Activated T-helper 2 cell treated with anti-CD3 and anti-CD28 coated beads, Interferon-gamma antibody, Interleukin-2, Interleukin-4, amounts not matched to agents 10 μg/mL and 5 μg/mL and 100 μg/mL, durations not matched to agents 14 hours and 24 hours and 36 hours (primary cell): ENCODE measurements at places on chromosomes 1 and 21. TPM values are rescaled to one million over a fixed set of nuclear protein-coding genes. Genes with fewer than 3 reads are reported as not detected.

The AVPR1B gene
- not detected in 2 replicates for total RNA-seq

The DIO1 gene
- total RNA-seq = not detected in 2 replicates

The ZNF695 gene
- 1.2 and 1.5 TPM in 2 replicates for total RNA-seq

The RSPO1 gene
- not detected in 2 replicates for total RNA-seq

The PLPPR4 gene
- total RNA-seq = not detected in 2 replicates

The RGL1 gene
- total RNA-seq = 2.2 TPM in 2 replicates

The ANKRD34A gene
- 4.1 TPM in 2 replicates for total RNA-seq

The DARS2 gene
- total RNA-seq = 49.7 and 49.9 TPM in 2 replicates

The CSF3R gene
- total RNA-seq = 0.11 and 0.62 TPM in 2 replicates

The UQCRHL gene
- 1.5 and 1.6 TPM in 2 replicates for total RNA-seq

The ZNF683 gene
- not detected in 2 replicates for total RNA-seq

The KIF2C gene
- 82.7 and 83.5 TPM in 2 replicates for total RNA-seq
